ENCODE measurements at places on chromosomes 7 and 10.

GRCh38 chr10:52639652-52640051, 132.9 kb downstream of the MBL2 start:
- no peak for DNase-seq

DNA sequence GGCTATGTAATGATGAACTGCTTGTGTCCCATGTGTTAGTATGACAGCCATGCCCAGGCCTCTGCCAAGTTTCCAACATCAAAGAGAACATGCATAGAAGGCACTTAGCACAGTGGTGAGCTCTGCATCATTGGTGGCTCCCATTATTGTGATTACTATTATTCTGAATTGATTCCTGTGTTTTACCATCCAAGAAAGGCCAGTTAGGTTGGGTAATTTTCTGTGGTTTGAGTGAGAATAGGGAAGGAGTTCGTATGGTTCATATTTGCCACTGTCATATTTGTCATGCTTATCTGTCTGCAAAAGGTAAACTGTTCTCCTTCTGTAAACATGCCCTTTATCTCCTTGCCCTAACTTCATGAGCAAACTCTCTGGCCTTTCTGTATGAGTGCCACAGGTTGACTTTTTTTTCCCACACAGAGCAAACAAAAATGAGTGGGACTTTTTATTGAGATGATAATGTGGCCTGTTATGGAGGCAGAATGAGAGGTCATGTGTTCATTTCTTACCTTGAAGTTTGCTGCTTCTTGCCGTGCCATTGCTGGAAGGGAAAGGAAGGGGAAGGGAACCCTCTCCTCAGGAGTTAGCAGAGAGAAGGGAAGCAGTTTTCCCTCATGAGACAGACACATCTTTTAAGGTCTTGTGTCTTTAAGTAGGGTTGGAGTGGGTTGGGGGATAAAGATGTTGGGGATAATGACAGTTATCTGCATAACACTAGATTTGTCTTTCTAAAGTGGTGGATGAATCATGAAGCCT, 301.9 kb downstream of the LRMDA start:
- no peak for DNase-seq

DNA sequence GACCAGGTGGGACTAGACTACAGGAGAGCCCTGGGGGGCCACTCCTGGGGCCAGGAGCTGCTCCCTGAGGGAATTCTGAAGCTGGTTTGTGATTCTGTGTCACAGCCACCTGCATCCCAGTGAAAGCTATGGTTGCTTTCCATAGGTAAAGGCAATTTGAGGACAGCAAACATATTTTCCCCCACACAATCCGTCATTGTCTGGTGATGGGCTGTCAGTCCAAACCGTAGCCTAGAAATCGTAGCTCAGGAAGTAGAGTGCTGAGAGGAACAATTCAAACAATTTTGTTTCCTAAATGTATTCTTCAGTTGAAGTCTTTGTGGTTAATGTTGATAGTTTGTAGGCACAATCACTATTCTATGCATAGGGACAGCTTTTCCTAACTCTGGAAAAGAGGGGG, 106.0 kb upstream of the INSYN2A start:
- no peak for DNase-seq

DNA sequence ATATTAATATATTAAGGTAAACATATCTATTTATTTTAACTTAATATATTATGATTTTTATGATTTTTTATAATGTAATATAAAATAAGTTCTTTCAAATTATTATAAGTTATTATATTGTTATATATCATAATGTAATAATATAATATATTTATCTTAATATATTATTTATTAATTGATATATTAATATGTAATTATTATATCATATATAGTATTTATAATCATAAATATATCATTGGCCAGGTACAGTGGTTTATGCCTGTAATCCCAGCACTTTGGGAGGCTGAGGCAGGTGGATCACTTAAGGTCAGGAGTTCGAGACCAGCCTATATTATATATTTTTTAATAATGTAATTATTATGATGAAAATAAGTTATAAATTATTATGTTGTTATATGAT, 118.1 kb downstream of the MPP7 start:
- DNase-seq = no peak

GRCh38 chr7:80671744-80672143, 33.3 kb downstream of the CD36 start:
- no peak for DNase-seq

GRCh38 chr10:19628767-19629560, 187.3 kb upstream of the PLXDC2 start:
- DNase-seq = no peak

DNA sequence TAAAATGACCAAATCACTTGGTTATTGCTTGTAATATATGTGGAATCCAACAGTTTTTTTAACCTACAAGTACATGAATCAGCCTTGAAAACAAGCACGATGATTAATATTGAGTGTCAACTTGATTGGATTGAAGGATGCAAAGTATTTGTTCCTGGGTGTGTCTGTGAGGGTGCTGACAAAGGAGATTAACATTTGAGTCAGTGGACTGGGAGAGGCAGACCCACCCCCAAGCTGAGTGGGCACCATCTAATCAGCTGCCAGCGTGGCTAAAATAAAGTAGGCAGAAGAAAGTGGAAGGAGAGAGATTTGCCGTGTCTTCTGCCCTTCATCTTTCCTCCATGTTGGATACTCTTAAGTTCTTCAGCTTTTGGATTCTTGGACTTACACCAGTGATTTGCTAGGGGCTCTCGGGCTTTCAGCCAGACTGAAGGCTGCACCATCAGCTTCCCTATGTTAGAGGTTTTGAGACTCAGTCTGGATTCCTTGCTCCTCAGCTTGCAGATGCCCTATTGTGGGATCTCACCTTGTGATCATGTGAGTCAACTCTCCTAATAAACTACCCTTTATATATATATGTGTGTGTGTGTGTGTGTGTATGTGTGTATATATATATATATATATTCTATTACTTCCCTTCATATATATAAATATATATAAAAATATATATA, 118.4 kb upstream of the WDR11 start:
- no peak for DNase-seq

DNA sequence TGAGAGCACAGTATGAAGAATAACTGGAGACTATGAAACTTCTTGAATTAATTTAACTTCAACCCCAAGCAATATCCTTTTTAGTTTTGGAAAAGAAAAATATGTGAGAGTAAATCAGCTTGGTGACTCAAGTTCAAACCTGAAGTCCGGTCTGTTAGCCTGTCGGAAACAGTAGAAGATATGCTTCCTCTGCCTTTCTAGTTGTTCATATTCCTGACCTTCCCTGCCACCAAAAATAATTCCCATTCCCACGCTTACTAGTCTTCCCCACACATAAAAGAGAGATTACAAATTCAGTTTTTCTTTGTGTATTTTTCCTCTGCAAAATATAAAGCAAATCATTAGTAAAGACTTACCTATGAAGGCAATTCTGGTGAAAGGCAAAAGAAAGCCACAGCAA, 3.6 kb downstream of the SEMA3D start:
- no peak for DNase-seq

DNA sequence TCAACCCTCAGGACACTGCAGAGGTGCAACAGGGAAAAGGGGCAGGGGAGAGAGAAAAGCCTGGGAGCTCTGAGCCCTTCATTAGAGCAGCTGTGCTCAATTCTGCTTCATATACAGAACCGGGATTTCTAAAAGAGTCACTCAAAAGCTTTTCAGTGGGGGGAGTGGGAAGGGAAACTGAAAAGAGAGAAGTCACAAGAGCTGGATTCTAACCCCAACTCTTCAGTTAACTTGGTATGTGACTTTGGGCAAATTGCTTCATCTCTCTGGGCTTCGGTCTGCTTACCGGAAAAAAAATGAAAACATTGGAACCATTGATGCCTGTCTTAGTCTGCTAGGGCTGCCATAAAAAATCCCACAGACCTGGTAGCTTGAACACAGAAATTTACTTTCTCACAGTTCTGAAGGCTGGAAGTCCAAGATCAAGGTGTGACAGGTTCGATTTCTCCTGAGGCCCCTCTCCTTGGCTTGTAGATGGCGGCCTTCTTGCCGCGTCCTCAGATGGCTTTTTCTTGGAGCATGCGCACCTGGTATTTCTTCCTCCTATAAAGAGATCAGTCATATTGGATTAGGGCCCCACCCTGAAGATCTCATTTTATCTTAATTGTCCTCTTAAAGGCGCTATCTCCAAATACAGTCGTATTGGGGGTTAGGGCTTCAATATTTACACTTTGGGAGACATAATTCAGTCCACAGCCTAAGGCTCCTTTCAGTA, 118.3 kb upstream of the KMT2E start:
- DNase-seq = no peak

DNA sequence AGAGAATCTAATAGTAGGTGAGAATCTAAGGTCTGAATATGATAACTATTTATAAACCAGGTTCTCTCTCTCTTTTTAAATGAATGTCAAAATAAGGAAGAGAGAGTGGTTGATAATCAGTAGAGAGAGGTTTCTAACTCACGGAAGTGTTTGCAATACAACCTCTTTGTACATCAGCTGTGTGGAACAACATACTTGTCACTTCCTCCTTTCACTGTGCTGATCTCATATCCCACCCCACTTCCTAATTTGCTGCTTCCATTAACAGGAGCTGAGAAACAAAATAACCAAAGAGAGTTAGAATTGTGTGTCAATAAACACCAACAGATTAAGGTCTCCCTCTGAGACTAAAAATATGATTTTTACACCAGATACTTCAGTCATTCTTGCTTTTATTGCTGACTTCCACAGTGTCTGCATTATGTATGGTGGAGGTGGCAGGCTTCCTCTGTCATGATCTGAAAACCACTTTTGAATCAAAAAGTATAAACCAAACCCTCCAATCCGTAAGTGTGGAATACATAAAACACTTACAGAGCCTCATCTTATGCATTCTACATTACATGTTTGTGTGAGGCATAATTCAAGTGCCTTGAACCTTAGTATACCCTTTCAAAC, 25.0 kb downstream of the CACUL1 start:
- no peak for DNase-seq

GRCh38 chr10:114553436-114553835, 104.6 kb downstream of the ABLIM1 start:
- no peak for DNase-seq

GRCh38 chr10:88181902-88182600, 318.6 kb downstream of the PTEN start:
- DNase-seq = no peak

- no peak for DNase-seq
Measured at GRCh38 chr10:125230251-125230650, 69.9 kb upstream of the CTBP2 start.

- DNase-seq = no peak
Measured at GRCh38 chr10:80506189-80506575, 31.5 kb upstream of the SH2D4B start.

DNA sequence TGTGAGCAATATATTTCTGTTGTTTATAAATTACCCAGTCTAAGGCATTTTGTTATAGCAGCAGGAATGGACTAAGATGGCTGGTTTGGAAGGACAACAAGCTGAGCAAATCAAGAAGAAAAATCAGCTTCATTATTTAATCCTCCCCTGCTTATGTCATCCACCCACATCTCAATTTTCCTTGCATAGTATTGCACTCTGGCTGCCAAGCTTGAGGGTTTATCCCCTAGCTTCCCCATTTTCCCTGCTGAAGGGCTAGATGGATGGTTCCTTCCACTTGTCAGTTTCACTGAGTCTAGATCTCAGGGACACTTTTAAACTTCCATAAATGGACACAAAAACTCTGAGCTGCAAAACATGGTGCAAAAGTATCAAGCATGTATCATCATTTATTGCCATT, 75.2 kb upstream of the LAMB4 start:
- DNase-seq = no peak

- DNase-seq = no peak
Measured at GRCh38 chr10:103706762-103707161, 148.6 kb downstream of the SH3PXD2A start.

- no peak for DNase-seq
Measured at GRCh38 chr10:121525251-121526134, 72.8 kb downstream of the FGFR2 start.

GRCh38 chr7:97026715-97027426, 2.2 kb upstream of the DLX5 start:
- DNase-seq = no peak

DNA sequence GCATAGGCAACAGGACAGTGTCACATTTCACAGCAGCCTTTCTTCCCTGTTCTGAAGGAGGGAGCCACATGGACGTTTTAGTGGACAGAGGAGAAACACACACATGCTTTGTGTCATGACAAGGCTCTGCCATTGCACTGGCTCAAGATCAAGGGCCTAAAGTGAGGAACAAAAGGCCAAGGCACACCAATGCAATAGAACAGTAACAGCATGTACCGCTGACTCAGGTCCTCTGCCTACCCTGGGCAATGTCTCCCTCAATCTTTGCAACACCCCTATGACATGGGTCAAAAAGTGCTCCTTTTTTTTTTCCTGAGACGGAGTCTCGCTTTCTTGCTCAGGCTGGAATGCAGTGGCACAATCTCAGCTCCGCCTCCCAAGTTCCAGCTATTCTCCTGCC, 57.8 kb upstream of the SDK1 start:
- DNase-seq = no peak

DNA sequence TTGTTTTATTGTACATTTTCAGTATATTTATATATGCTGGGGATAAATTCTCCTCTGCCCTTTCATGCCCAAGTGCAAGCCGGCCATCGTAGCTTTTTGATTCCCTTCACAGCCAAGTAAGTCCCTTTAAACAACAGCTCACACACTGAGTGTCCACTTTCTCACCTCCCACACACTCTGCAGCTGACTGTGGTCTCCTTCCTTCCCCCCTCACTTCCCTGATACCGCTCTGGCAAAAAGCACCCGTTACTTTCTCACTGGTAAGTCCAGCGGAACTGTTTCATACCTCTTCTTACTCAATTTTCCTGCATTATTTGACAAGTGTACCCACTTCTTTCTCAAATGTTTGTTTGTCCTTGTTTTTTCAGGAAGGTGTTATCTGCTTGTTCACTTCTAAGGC, 35.2 kb downstream of the MGAM start:
- no peak for DNase-seq

DNA sequence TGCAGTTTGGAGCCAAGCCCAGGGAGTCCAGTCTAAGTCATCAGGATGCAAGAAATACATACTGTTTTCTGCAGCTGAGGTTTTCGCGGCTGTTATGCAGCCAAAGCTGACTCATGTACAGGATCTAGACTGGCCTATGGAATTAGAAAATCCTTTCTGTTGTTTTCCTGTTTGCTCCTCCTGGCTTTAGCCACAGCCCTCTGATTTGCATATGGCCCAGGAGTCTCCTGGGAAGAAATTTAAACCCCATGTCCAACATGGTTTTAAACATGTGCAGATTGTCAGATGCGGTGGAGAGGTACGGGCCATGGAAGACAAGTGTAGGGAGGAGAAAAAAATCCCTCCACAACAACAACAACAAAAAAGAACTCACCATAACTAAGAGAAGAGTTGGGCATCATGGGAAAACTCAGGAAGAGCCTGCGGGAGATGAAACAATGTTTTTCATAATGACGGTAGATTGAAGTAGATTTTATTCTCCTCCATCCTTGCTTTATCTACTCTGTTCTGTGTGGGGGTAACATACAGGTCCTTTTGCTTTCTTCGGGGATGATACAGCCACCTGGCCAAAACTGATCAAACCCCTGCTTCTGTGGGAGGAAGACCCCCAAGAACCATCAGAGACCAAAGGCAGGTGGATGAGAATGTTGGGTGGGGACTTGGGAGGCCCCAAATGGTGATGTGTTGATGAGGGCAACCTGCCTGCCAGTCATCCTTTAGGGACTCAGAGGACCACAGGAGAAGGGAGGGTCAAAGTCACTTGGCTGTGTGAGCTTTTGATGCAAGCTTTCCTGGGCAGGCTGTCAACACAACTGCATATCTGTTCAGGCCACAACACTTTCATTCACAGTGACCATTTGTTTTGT, 29.8 kb upstream of the GNA12 start:
- DNase-seq = no peak

- DNase-seq = no peak
Measured at GRCh38 chr10:67808704-67809103, 29.3 kb downstream of the DNAJC12 start.

GRCh38 chr7:158050441-158050977, 537.1 kb downstream of the PTPRN2 start:
- DNase-seq = no peak
